Stimulated activated CD4-positive, alpha-beta T cell treated with anti-CD3 and anti-CD28 coated beads, Interleukin-1b, Interleukin-23, amount 100 ng/mL, for 48 hours (primary cell): ENCODE measurements at places on chromosomes 5 and 9.

DNA sequence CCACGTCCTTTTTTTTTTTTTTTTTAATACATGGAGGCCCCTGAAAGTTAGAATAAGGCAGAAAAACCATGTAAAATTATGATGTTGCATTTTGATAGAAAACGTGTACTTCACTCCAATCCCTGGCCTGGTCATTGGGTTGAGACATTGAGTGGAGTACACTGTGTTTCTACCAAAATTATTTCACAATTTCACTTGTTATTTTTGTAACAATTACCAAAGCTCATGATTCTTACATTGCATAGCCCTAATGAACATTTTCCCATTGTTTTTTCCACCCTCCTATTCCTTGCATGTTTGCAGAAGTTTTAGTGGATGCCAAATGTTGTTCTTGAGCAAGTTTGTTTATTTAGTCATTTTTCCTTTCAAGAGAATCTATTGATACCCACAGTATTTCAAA, 21.9 kb downstream of the MAMDC2 start:
- no peak for DNase-seq

DNA sequence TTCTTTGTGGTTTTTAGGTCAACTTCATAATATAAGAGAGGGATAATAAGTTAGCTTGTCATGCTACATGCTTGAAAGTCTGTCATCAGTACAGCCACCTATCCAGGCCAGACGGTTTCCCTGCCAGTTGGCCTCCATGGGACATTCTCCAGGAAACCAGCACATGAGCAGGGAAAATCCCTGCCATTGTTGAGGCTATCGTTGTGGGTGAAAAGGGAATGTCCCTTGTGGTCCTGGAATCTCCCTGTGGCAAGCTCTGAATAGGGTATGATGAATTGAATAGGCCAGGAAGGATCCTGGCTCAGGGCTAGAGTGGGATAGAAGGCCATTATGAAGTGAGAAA, 12.3 kb downstream of the F2RL1 start:
- no peak for DNase-seq

GRCh38 chr9:99415606-99416005, 193.5 kb downstream of the SEC61B start:
- no peak for DNase-seq

GRCh38 chr5:137491121-137491520, 8.0 kb downstream of the SPOCK1 start:
- no peak for DNase-seq

DNA sequence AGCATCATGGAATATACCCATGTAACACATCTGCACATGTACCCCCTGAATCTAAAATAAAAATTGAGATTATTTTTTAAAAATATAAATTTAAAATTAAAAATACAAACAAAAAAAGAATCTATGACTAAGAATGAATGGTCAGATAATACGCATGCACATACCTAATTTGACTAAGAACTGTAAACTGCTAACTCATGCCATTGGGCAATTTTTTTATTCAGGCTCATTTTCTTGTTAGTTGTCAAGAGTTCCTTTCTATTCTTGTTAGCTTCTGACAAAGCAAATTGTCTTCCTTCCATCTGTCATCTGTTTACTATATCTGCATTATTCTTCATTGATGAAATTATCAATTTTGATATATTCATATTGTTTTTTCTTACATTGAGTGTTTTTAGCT, 69.5 kb upstream of the HAND1 start:
- DNase-seq: no peak

DNA sequence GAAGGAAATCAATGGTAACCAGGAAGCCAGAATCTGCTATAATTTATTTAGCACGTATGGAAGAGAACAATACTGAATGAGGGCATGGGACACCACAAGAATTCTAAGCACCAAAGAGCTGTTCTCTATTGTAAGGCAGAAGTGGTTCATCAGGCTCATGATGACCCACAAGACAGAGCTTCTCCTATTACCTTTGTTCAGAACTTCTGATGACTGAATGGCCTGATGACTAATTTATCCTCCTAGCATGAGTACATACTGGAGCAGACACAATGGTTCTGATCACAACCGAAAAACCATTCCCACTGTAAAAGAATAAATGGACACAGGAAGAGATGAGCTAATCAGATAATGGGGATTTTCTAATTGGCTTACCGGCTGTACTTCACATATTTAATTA, 329.8 kb upstream of the PDE4D start:
- no peak for DNase-seq

DNA sequence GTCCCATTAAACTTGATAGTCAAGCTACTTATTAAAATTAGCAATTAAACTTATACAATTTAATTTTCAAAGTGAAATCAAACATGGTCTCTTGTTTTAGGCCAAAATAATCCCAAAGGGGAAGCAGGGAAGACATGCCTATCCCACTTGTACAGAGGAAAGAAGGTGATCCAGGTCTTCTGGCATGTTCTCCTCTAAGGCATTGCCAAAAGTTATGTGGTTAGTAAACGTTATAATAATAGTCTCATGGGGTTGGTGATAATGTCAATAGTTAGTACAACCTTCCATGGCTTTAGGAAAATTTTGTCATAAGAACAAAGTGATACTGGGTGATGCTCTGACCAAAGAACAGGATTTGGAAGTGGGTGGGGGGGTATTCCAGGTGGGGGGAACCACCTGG, 52.8 kb downstream of the ROR2 start:
- DNase-seq: no peak

DNA sequence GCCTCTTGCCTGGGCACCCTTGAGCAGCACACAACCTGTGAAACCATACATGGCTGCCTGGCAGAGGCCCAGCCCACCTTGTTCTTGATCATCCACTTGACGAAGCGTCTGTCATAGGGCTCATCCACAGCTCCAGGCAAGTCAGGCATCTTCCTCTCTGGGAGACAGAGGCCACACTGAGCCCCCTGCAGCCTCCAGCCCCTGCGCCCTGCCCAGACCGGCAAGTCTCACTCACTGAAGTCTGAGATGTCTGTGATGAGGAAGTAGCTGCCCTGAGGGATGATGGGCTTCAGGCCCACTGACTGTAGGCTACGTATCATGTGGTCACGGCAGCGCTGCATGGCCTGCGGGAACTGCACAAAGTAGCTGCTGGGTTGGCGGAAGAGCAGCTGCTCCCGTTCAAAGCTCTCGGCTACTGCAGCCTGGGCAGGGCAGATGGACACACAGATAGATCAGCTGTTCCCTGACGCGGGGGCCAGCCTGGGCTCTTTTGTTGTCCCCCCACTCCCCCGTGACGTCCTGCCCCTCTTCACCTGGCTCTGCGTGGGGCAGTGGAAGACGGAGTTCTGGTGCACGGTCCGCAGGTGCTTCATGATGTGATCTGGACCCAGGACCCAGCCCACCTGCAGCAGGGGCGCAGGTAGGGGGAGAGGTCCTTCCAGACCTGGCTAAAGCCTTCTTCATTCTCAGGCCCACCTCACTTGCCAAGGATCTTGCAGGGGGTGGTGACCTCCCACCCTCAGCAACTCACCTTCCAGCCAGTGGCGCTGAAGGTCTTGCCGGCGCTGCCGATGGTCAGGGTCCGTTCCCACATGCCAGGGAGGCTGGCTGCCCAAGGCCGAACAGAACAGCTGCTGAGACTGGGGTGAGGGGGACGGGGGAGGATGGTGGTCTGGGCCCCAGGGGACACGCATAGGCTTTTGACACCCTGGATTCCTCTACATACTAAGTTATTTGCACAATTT, 5.9 kb upstream of the SPOUT1 start:
- no peak for DNase-seq

GRCh38 chr5:6713274-6714225, at the start of gene TENT4A:
Gene TENT4A (plus strand): TSS chr5:6713432. CDS start chr5:6713984, 552 bp downstream.
- no peak for DNase-seq

GRCh38 chr5:82917584-82917983, 159.6 kb downstream of the TMEM167A start:
- DNase-seq: no peak

GRCh38 chr5:56264417-56265025, 31.4 kb upstream of the ANKRD55 start:
- DNase-seq: no peak

- DNase-seq: no peak
Measured at GRCh38 chr5:43304525-43304924, 8.7 kb downstream of the HMGCS1 start.
